ENCODE measurements at places on chromosomes 12 and 14.

DNA sequence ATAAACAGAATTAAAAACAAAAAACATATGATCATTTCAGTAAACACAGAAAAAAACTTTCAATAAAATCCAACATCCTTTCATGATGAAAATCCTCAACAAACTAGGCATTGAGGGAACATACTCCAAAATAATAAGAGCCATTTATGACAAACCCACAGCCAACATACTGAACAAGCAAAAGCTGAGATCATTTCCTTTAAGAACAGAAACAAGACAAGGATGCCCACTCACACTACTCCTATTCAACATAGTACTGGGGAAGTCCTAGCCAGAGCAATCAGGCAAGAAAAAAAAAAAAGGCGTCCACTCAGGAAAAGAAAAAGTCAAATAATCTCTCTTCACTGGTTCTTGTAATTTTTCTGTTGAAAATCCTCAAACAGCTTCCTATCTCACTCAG is 30.1 kb downstream of the MRPL42 start:
- no peak for DNase-seq

DNA sequence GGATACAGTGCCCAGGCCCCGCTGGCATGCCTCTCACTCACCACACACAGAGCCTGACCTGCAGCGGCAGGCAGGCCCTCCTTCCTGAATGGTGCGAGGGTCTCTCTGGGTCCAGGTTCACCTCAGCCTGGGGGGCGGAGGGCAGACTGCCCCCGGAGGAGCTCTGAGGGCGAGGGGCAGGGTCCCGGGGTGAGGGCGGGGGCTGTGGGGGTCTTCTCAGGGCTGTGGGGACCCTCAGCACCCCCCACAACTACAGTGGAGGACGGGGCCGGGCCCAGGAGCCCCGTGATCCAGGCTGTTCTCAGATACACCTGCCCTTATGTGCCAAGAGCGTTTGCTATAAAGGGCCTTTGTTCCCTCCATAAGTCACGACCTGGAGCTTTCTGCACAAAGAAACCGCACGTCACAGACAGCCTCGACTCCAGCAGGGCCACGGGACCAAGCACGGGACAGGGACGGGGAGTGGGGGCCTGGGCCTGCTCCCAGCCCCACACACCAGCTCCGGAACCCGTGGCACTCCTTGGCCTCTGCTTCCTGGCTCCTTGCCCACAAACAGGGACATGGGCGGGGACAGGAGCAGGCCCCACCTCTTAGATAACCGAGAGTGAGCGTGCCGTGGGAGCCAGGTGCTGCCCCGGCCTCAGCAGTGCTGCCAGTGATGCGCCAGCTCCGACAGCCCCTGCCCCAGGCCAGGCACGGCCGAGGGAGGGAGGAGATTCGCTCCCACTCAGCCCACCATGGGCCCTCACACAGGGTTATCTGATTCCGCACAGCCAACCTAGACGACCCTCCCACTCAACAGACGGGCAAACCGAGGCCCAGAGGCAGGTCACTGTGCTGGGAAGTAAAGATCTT is 101.9 kb downstream of the RFLNA start:
- no peak for DNase-seq

DNA sequence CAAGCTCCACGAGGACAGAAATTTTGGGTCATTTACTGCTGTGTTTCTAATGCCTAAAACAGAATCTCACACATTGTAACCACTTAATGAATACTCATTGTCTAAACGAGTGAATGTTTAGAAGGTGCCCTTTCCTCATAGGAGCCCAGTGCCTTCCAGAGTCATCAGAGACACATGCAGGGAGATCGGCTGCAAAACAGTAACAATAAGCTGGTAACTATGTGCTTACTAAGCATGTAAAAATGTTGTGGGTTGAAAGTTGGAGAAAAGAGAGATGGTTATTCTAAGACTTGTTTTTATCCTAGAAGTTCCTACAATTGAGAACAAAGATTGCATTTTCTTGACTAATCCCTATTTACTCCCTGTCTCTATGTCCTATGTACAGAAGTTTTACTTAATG is 7.4 kb downstream of the TESPA1 start:
- DNase-seq: peak; percentile 7

GRCh38 chr14:55126932-55127459 is 2.1 kb upstream of the LGALS3 start:
- DNase-seq: no peak

- DNase-seq: no peak
Measured at GRCh38 chr12:102118874-102119273, 1.0 kb downstream of the NUP37 start.

DNA sequence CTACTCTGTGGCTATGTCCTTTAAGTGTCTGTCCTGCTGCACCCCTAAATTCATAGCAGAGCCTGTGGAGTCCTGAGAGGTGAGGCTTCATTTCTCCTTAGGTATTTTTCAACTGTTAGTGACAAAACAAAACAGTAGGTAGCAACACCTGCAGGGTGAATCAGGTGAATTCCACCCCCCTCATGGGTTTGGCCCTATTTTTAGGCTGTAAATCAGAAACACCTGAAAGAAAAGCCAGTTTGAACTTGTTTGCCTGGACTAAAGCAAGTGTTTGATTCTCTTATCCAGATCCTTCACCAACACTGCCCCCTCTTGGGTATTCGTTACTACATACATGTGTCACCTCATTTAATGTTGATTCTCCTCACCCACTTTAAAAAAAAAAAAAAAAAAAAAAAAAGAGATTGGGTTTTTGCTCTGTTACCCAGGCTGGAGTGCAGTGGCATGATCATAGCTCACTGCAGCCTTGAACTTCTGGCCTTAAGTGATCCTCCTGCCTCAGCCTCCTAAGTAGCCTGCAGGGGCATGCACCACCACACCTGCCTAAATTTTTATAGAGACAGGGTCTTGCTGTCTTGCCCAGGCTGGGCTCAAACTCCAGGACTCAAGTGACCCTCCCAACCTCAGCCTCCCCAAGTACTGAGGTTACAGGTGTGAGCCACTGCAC is 10.3 kb downstream of the TBPL2 start:
- peak; percentile 67 for DNase-seq

DNA sequence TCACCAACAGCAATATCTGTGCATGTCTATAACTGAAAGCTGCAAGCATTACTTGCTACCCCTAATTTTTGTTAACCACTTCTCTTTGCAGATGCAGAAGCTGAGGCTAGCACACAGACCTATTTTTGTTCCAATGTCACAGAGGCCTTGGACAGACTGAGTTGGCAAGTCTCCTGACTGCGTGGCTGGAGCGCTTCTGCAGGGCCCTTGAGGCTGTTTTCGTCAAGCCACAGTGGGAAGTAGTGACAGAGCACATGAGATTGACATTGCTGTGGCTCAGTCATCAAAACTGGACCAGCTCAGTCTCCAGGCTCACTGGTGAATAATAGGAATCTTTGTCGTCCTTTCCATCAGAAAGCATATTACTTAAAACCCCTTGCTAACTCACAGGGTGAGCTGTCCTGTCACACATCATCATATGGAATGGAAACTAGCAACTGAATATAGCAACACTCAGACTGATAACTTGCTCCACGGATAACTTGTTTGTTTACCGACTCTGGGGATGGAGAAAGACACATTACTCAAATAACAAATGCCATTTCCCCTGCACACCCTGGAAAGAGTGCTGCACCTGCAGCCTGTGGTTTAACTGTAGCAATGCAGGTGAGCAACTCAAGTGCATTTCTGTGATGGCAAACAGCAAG is 43.6 kb upstream of the DDX11 start:
- DNase-seq: no peak

DNA sequence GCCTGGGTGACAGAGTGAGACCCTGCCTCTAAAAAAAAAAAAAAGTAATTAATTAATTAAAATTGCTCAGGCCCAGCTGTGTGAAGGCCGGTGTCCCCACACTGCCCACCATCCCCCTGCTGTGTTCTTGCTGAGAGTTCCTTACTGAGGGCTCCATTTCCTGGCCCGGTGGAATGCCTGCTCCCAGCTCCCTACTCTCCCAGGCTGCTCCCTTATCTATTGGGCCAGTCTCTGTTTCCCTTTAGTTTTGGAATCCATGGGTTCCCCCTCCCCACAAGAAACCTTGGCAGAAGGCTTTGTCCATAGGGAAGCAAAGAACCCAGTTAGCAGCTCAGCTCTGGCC is 19.0 kb downstream of the MLXIP start:
- DNase-seq: no peak

- DNase-seq: no peak
Measured at GRCh38 chr12:25263594-25263993, 12.9 kb upstream of the KRAS start.

DNA sequence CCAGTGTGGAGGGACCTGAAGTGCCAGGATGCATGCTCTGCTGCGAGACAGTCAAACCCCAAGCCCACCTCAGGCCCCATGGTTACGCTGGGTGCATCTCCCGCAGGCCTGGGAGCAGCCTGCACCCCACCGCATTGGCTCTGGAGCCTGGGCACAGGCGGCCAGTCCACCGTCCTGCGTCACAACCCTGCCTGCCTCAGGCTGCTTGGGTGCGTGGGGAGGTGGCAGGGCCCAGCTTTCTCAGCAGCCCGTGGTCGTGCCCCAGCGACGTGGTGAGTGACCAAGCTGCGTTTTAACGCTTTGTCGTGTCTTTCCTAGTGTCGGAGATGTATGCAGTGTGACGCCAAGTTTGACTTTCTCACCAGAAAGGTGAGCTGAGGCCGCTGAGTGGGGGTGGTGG is 10.9 kb downstream of the ZFYVE21 start:
- DNase-seq: no peak

GRCh38 chr12:113689047-113689610 is 217.5 kb upstream of the LHX5 start:
- DNase-seq: no peak

DNA sequence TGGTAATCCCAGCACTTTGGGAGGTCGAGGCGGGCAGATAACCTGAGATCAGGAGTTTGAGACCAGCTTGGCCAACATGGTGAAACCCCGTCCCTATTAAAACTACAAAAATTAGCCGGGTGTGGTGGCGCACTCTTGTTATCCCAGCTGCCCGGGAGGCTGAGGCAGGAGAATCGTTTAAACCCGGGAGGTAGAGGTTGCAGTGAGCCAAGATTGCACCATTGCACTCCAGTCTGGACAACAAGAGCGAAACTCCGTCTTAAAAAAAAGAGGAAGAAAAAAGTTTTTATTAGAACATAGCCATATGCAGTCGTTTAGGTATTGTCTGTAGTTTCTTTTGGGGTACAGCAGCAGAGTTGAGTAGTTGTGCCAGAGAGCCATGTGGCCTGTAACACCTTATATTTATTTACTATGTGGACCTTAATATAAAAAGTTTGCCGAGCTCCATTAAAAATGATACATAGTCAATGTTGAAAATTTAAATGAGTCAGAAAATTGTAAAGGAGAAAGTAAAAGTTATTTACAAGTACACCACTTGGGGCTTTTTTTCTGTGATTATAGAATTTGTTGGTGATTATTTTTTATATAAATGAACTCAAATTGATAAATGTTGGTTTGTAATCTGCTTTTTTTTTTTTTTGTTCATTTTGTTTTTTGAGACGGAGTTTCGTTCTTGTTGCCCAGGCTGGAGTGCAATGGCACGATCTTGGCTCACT is 2.2 kb downstream of the ADIPOR2 start:
- DNase-seq: no peak

DNA sequence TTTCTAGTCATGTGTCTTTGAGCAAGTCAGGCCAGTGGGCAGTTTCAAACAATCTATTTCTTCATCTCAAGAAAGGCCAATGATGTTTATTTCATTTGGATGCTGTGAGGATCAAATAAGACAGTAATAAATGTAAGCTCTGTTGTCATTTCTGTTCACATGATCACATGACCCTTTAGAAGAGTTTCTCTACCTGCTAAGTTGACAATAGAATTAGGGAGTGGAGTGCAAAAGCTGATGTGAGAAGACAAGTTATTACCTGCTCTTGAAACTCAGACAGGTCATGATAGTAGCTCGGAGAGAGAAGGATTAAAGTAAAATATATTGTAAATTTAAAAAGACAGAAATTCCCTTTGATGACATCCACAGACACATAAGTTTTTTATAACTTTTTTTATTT is 37.3 kb upstream of the DCN start:
- DNase-seq: no peak

- peak; percentile 27 for DNase-seq
Measured at GRCh38 chr14:92846162-92846897, 52.2 kb downstream of the GOLGA5 start.

- DNase-seq: peak; percentile 60
Measured at GRCh38 chr14:99884834-99885648, 91.8 kb downstream of the EML1 start.

- DNase-seq: peak; percentile 55
Measured at GRCh38 chr14:34750670-34751069, 36.3 kb upstream of the CFL2 start.

- peak; percentile 85 for DNase-seq
Measured at GRCh38 chr12:123444092-123445026, 7.9 kb upstream of the RILPL2 start.

- no peak for DNase-seq
Measured at GRCh38 chr14:98008381-98009113, 1211.4 kb downstream of the VRK1 start.

DNA sequence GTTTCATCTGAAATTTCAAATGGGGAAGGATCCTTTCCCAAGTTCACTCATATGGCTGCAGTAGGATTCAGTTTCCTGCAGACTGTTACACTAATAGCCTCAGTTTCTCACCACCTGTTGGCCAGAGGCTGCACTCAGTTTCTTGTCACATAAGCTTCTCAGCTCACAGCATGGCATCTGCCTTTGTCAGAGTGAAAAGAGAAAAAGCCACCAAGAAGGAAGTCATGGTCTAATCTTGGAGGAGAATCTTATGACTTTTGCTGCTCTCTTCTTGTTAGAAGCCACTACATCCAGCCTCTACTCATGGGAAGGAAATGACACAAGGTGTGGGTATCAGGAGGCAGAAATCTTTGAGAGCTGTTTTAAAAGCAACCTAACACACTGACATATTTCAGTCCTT is 39.4 kb upstream of the BTG1 start:
- no peak for DNase-seq

- no peak for DNase-seq
Measured at GRCh38 chr14:24839617-24840203, 205.7 kb upstream of the GZMB start.

- no peak for DNase-seq
Measured at GRCh38 chr12:28108599-28108998, 81.7 kb upstream of the CCDC91 start.

DNA sequence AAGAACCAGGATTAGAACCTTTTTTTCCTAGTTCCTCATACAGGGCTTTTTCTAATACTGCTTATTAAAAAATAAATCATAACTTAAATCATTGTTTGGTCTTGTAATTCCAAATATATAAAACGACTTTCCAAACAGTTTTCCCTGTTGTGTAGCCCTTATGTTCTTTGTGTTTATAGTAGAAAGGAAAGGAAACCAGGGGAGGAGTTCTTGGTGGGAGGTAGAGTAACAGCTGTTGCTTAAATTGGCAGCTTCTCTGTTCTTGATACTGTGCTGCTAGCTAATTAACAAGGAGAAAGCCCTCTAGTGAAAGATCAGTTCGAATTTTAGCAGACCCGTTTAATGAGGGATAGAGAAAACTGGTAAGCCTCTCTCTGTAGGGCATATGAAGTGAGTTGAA is 15.0 kb downstream of the SRP54 start:
- DNase-seq: peak; percentile 18

GRCh38 chr12:12919666-12920435 is 28.5 kb downstream of the GPRC5A start:
- no peak for DNase-seq

- peak; percentile 8 for DNase-seq
Measured at GRCh38 chr12:47155457-47156166, 75.9 kb upstream of the AMIGO2 start.
